ENCODE measurements at places on chromosomes 5 and 9.

DNA sequence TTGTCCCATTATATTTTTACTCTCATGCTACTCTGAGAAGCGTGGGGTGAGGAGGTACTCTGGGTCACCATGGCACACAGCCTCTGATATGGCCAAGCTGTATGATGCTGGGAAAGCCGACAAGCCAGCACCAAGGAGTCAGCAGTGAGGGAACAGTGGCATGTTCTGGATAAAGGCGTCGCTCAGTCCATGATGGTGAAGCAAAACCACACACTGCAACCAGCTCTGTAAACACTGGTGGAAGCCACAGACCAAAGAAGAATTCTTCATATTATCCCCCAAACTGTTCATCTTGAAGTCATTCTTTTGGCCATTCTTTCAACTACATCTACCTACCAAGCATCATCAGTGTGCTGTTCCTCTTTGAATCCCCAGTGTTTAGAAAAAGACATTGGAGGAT, 264.6 kb downstream of the ARHGEF28 start:
- no peak for DNase-seq

GRCh38 chr5:74355041-74355824, 285.3 kb downstream of the ENC1 start:
- no peak for DNase-seq

DNA sequence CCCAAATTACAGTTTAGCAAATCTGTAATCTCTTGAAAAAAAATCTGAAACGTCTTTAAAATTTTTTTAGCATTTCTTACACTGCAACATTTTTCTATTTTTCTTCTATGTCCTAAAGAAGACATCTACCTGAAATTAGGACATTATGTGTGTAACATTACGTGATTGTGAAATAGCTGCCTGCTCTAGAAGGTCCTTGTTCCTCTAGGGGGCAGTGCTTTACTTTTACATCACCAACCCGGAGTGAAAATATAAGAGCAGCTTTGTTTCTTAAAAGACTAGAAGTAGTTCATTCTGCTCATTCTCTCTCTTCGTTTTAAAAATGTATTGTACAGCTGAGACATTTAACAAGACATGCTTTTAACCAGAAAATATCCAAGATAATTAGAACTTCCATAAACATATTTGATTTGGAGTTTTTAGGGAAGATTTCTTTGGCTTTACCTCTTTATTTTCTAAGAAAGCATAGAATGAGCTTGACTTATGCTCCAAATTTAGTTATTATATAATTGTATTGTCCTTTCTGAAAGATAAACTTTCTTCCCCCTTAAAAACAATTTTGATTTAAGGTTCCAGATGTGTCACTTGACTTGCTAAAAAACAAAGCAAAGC, 48.1 kb upstream of the RIOK2 start:
- DNase-seq, result peak; percentile 83

DNA sequence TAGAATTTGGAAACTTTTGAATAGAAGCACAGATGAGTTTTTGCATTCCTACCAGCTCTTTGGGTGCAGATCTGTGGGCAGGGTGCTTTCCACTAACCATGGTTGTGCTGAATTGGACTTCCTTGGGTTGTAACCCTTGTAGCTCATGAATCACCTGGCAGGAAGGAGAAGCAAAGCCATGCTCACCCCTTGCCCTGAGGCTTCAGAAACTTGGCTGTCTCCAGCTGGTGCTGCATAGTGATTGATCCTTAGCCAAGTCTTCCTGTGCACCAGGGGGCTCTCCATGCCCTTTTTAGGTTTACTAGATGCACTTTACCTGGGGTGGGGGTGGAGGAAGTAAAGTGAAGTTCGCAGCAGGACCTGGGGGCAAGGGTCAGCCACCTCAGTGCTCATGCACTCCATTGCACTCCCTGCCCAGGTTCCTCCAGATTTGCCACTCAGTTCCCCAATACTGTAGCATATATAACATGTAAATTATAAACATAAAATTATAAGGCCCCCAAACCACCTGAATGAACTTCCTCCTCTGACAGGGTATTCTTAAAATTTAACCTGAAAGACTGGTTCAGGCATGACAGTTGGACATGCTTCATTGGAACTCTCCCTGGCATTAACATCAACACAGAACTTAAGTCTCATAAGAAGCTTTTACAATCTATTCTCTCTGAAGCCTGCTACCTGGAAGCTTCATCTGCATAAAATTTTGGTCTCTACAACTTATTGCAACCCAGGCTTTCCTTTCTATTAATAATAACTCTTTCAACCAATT, 25.8 kb upstream of the IFNA14 start:
- no peak for DNase-seq

DNA sequence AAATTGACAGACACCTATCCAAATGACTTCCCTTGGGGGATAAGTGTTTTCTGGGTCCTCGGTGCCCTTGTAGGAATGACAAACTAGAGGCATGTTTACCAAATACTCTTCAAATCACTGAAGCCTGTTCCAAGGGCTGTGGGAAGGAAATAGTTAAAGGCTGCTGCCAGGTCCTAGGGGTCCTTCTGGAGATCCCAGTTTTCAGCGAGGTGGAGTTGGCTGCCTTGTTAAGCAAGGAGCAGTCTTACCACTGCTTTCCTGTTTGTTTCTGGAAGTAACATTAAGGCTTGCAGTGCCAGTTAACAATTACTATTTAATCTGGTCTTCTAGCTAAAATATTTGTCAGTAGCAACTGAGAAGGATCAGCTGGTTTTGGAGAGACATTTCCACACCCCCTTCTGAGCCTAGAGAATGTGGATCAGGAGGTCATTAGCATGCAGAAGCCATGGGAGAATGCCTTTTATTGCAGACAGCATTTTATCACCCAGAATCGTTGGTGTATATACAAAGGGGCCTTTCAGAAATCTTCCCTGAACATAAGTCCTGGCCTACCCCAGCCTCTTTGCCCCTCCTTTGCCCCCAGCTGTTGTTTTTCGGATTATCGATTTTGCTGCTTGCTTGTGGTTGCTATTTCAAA, 238.8 kb downstream of the DMAC1 start:
- DNase-seq, result no peak

- DNase-seq, result no peak
Measured at GRCh38 chr5:59790376-59790775, 103.2 kb downstream of the PDE4D start.

GRCh38 chr9:34426347-34427074, 31.9 kb downstream of the FAM219A start:
- DNase-seq, result no peak

GRCh38 chr5:177330991-177331842, 19.5 kb upstream of the MXD3 start:
- no peak for DNase-seq

- DNase-seq, result no peak
Measured at GRCh38 chr5:10862085-10862484, 101.1 kb upstream of the DAP start.

GRCh38 chr9:105444130-105444529, 3.7 kb upstream of the FSD1L start:
- peak; percentile 53 for DNase-seq

GRCh38 chr9:85258823-85259370, 482.9 kb downstream of the AGTPBP1 start:
- peak; percentile 70 for DNase-seq

- no peak for DNase-seq
Measured at GRCh38 chr9:11871852-11872251, 821.3 kb upstream of the TYRP1 start.

DNA sequence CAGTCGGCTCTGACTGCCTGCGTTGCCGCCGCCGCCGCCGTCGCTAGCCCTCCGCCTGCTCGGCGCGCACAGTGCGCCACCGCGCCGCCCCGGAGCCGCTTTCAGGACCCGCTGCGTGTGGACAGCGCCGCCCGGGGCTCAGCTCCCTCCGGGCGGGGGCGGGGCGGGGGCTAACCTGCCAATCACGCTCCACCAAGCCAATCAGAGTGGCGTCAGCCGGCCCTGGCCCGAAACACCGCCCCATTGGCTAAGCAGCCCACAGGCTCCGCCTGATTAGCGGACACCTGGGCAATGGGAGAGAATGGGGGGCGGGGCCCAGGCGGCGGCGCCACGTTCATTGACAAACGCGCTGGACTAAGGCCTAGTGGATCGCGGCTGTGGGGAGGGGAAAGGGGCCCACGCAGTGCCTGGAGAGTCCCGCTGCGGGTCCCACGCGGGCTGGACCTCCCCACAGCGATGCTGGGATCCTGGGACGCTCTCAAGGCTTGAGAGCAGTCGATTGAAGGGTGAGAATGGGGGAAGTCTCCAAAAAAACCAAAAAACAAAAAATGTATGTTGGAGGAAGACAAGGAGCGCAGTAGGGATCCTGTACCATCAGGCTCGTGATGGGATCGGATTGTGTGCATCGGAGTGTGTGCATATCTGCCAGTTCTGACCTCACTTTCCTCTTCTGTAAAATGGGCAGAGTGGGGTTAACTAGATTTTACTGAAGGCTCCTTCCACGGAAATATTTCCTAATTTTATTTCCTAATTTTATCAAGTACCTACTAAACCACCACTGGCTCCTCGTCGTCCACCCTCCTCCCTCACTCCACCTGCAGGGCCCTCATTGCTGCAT, 6.3 kb downstream of the PAX5 start:
- DNase-seq, result peak; percentile 60

DNA sequence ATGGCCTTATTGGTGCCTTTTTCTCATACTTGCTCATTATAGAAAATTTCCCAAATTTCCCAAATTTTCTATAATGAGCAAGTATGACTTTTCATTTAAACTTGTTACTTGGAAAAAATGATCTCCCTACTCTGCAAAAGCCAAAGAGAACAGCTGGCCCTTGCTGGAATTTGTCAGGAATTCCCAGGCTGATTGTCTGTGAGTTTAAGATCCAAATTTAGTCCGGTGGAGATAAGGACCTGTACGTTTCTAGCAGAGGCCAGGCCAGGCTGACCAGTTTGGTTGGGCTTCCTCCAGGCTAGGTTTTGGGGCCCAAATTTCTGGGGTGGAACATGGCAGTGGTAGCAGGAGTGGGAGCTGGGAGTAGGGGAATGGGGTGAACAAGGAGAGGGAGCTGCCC, 51.9 kb downstream of the NEURL1B start:
- peak; percentile 22 for DNase-seq

GRCh38 chr9:81559709-81560108, 129.6 kb downstream of the TLE1 start:
- DNase-seq, result peak; percentile 93

DNA sequence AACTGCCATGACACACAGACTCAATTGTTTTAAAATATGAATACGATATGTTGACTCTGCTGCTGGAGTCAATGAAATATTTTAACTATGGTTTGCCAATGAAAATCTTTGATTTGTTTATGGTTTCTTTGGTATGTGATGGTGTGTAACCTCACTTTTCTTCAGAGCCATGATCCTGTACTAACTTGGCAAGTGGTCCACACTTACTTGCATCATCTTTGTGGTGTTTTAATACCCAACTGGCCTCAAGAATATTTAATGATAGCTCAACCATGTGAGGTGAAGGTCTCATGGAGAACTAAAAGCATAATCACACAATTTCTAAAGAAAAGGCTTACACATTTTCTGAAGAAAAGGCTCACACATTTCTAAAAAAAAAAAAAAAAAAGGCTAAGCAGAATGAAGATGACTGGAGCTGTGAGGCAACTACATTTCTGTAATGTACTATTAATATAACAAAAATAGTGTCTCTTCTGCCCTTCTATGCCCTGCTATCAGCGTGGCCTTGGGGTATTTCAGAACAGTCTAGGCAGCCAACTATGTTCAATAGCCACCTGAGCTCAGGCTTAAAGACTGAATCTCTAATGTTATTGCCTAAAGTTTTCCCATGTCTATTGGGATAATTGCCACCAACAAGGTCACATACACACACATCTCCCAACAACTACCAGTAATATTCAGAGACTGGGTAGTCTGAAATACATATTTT, 395.0 kb downstream of the MLLT3 start:
- DNase-seq, result no peak

- no peak for DNase-seq
Measured at GRCh38 chr5:36701085-36701698, 94.8 kb downstream of the SLC1A3 start.

- no peak for DNase-seq
Measured at GRCh38 chr5:32332966-32333365, 20.2 kb upstream of the MTMR12 start.

- DNase-seq, result peak; percentile 54
Measured at GRCh38 chr5:76867827-76868693, 18.2 kb downstream of the S100Z start.

GRCh38 chr9:69923972-69924371, 103.4 kb downstream of the CFAP95 start:
- no peak for DNase-seq

- peak; percentile 16 for DNase-seq
Measured at GRCh38 chr9:4339836-4340560, 40.1 kb upstream of the GLIS3 start.

DNA sequence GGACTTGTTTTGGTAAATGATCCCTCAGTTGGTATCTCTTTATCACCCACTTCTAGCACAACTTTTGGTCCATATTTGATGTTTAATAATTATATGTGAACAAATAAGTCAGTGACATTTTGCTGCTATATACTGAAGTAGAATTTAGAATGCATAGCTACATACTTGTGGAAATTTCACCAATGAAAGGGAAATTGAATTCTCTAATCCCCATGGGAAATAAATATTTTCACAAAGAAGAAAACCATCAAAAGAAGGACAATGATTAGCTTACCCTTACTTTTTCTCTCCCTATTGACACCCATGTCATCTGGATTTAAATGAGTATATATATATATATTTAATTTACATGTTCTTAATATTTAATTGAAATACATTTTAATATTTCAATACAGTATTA, 94.3 kb upstream of the DAB2 start:
- peak; percentile 28 for DNase-seq

GRCh38 chr5:119435436-119436132, 16.7 kb upstream of the HSD17B4 start:
- peak; percentile 51 for DNase-seq

DNA sequence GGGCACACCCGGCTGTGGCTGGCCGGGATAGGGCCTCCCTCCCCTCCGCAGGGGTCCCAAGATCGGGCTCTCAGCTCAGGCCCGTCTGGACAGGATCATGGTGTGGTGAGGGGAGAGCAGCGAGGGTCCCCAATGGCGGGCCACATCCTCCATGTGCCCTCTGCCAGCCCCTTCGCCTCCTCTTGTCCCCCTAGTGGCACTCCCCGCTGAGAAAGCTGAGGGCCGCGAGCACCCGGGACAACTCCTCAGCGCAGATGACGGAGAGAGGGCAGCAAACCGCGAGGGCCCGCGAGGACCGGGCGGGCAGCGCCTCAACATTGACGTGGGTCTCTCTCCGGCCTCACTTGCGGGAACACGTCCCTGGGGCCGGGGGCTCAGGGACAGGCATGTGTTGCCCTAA, 24.6 kb downstream of the NKD2 start:
- DNase-seq, result no peak

DNA sequence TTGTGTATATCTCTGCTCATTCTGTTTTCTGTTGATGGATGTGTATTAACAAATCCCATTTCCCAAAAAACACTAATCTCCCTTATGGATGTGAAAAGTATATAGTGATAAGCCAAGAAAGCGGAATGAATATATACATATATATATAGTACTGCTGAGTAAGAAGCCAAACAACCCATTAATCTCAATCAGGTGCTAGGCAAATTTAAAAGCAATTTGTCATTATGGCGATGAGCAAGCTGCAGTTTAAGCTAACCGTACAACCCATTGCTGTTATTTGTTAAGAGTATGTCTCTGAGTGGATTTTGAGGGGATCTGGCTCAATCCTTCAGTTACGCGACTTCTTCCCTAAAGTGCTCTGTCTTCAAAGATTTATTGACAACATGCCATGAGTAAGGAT, 640.4 kb upstream of the ARRDC3 start:
- DNase-seq, result no peak
